ENCODE measurements at places on chromosomes 11 and 22.

DNA sequence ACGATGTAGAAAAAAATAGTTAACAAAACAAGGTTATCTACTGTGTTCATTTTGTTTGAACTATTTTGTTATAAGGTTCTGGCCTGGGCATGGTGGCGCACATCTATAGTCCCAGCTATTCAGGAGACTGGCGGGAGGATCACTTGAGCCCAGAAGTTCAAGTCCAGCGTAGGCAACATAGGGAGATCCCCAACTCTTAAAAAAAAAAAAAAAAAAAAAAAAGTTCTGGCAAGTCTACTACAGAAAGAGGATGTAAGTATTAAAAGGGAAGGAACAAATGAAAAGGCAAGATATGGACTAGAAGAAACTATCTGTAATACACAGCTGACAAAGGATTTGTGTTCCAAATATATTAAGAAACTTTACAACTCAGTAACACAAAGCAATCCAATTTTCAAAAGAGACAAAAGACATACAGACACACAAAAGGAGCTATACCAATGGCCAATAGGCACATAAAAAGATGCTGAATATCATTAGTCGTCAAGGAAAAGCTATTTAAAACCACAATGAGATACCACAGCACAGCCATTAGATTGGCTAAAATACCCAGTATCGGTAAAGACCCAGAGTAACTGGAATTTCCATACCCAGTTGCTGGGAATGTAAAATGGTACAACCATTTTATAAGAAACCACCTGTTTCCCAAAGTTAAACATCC is 27.4 kb downstream of the RRAS2 start:
- no peak for DNase-seq

GRCh38 chr11:41878095-41878494 is 418.6 kb upstream of the LRRC4C start:
- DNase-seq: no peak

GRCh38 chr22:41271787-41272186 is 14.2 kb downstream of the RANGAP1 start:
- no peak for DNase-seq

DNA sequence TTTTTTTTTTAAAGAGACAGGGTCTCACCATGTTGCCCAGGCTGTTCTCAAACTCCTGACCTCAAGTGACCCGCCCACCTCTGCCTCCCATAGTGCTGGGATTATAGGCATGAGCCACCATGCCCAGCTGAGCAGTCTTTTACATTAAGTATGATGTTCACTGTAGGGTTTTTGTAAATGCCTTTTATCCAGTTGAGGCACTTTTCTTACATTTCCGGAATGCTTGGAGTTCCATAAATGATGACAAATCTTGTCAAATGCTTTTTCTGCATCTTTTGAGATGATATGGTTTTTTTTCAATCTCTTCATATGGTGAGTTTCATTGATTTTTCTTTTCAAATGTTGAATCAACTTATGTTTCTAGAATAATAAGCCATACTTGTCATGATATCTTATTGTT is 29.4 kb upstream of the CTTN start:
- no peak for DNase-seq

DNA sequence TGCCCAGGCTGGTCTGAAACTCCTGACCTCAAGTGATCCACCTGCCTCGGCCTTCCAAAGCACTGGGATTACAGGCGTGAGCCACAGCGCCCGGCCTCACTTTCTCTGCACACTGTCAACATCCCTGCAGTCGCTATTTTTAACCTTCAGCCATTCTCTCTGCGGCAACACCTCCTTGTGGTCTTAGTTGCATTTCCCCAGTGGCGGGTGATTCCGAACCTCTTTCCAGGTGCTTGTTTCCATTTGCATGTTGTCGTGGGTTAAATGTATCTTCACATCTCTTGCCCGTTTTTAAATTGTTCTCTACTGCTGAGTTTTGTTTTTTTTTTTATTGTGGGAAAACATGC is 2.2 kb upstream of the SCT start:
- no peak for DNase-seq

DNA sequence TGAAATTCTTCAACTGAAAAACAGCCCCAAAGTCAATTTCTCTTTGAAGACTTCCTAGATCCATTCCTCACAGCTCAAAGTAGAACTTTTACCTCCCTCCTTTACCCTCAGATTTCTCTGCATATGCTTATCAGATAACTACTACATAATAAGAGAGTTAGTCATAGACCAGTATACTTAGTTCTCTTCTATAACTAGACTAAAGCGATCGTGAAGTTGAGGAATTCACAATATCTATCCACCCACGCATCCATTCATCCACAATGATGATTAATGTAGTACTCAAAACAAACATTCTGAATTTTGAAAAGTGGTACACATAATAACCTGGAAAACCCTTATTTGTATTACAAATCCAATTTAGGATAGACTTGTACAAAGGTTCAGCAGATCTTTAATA is 800.9 kb upstream of the TENM4 start:
- DNase-seq: no peak

- no peak for DNase-seq
Measured at GRCh38 chr11:120424185-120424969, 87.2 kb upstream of the GRIK4 start.

DNA sequence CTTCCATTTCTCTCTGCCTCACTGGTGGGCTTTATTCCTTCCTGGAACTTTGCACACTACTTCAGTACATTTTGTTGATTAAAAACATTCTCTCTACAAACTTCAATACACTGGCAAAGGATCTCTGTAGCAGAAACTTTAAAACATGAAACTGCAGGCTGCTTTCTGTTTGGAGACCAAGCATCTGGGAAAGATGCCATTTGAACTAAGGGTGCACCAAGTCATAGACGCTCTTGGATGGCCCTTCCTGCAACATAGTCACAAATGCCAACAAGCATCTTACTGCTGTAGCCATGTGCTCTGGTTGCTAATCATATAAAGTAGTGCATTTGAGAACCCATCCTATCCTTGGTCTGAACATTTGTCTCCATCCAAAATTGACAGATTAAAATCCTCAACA is 56.4 kb downstream of the SNX19 start:
- DNase-seq: no peak

- no peak for DNase-seq
Measured at GRCh38 chr22:48506506-48507145, 1321.0 kb downstream of the BRD1 start.

DNA sequence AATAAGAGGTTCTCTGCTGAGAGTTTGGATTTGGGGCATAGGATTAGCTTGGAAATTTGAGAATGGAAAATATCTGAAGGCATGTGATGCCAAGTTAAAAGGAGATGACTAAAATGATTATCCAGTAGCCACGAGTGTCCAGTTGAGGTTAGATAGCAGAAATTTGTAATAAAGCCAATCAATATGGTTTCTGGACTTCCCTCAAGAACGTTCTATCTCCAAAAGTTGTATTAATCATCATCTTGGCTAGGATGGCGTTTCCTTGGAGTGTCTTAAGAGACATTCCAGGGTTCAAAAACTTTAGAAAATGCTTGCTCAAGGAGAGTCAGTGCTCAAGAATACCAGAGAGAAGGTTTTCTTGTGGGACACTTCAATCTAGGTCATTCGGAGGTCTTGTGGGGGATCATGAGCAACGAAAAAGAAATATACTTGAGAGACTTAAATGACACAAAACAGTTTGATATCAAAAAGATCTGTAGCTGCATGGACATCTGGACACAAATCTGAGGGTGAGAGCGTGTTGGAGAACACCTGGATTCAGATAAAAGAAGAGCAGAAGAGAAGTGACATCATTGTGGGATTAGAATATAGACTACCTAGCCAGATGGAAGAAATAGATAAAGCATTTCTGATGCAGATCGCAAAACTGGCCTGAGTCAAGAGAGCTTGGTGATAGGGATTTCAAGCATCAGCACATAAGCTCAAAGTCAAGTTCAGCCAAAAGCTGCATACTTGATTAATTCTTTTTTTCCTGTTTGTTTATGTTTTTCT is 97.7 kb downstream of the ARFGAP2 start:
- no peak for DNase-seq

DNA sequence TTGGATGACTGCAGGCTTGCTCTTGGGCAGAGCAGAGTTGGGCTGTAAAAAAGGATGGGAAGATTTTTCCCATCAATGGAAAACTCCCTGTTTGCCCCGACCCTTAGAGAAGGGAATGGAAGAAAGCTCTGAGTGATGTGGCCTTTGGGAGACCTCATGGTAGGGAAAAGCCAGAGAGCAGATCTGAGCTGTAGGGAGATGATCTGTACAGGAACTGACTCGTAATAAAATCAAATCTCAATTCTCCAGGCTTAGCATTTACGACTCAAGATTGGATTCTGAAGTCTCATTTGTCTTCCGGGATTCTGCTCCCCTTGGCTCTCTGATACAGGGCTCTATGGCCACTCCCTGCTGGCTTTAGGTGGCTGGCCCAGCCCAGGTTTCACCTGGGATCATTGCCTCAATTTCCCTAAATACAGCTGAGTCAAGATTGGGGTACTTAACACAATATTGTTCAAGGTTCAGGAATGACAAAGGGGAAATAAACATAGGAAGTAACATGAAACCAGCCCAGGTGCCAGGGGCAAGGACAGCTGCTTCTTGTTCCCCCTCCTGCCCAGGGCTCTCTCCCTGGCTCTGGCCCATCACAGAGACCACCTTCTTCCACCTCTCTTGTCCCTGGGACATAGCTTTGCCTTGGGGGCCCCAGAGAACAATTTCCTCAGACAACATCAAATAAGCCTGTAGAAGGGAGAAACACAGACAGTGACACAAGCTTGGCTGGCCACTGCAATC is 38.4 kb upstream of the THY1 start:
- no peak for DNase-seq

- no peak for DNase-seq
Measured at GRCh38 chr11:12529793-12530192, 144.4 kb upstream of the TEAD1 start.

GRCh38 chr11:789943-790342 is at the start of gene CEND1:
Gene CEND1 (minus strand): TSS chr11:790090. CDS start chr11:788576, 1,514 bp downstream.
- no peak for DNase-seq

GRCh38 chr11:61007383-61007955 is 36.0 kb downstream of the CD6 start:
- no peak for DNase-seq

DNA sequence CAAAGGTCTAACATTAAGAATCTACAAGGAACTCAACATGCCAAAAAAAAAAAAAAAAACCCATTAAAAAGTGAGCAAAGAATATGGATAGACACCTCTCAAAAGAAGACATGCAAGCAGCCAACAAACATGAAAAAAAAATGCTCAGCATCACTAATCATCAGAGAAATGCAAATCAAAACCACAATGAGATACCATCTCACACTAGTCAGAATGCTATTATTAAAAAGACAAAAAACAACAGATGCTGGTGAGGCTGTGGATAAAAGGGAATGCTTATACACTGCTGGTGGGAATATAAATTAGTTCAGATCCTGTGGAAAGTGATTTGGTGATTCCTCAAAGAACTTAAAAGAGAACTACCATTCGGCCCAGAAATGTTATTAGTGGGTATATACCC is 257.7 kb upstream of the PLET1 start:
- no peak for DNase-seq

DNA sequence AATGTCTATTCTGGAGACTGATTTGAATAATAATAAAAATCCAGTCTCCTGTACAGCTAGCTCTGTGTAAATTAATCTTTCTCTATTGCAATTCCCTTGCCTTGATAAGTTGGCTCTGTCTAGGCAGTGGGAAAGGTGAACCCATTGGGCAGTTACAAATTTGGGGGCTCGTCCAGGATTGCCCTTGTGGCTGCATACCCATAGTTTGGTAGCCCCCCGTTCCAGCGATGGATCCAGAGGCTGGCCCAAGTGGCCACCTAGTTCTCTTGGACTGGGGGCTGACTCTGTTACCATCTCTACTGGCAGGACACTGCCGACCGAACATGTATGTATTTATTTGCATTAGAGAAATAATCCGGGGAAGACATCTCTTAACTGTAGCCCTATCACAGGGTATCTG is 326.2 kb upstream of the PDGFD start:
- DNase-seq: no peak

DNA sequence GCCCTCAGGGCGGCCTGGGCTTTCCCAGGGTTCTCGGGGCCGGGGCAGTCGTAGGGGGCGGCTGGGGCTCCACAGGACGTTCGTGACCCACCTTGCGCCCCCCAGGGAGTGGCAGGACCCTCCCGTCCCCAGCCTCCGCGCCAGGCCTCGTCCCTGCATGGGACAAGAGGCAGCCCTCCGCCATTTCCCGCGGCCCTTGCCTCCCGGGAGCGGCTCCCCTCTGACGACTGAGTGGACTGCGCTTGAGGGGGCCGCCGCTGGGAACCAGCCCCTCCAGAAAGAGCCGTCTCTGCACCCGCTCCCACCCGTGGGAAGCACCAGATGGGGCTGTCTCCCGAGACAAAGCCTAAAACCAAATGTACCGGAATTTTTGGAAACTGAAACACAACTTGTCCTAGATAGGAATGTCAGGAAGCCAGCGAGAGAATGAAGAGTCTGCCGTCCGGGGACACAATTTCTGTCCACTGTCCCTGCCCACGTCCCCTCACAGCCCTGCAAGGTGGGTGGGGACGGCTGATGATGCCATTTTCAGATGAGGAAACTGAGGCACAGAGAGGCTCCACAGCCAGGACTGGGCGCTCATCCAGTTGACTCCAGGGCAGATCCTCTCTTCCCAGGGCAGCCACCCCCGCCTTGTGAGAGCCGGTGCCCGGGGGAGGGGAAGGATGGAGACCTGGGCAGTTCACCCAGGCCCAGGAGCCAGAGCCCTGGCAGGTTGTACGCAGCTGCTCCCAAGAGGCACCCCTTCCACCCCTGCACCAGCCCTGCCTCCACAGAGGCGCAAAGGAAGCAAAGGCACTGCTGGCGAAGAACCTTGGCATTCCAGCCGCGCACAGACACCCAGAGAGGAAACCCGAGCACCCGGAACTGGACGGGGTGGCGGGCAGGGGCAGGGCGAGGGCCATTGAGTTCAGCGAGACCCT is 18.1 kb upstream of the PICK1 start:
- no peak for DNase-seq

GRCh38 chr22:24989541-24989951 is 37.0 kb downstream of the KIAA1671 start:
- DNase-seq: no peak

- no peak for DNase-seq
Measured at GRCh38 chr11:103529181-103529684, 420.0 kb downstream of the DYNC2H1 start.

GRCh38 chr11:7905961-7906429 is 25.1 kb downstream of the OR10A6 start:
- no peak for DNase-seq
